Activated B cell treated with CpG ODN at 0.5 μM for 24 hours (primary cell): ENCODE measurements at places on chromosomes 11 and 22. TPM values are rescaled to one million over a fixed set of nuclear protein-coding genes. Genes with fewer than 3 reads are reported as not detected.

KDM4E gene
- total RNA-seq: not detected in 2 replicates

CCDC88B gene
- 180 and 201 TPM in 2 replicates for total RNA-seq

VPREB1 gene
- total RNA-seq: not detected in 2 replicates

LRRN4CL gene
- 0.13 and 0.17 TPM in 2 replicates for total RNA-seq

DGAT2 gene
- total RNA-seq: 6.9 and 7.9 TPM in 2 replicates

MYOD1 gene
- not detected in 2 replicates for total RNA-seq

GRCh38 chr11:15006139-15006759 is 34.1 kb upstream of the CALCA start:
- H3K27ac ChIP-seq: no peak overlapping the region
- no peaks in the 10 kb centered on the region for H3K36me3 ChIP-seq
- no peaks in the 10 kb centered on the region for H3K4me1 ChIP-seq
- no peak overlapping the region for H3K4me3 ChIP-seq

- no peak overlapping the region for H3K4me3 ChIP-seq
- no peak for DNase-seq
- H3K36me3 ChIP-seq: no peaks in the 10 kb centered on the region
- no peaks in the 10 kb centered on the region for H3K27me3 ChIP-seq
Observed at GRCh38 chr11:1172729-1173117, 15.0 kb downstream of the MUC5AC start.

DNA sequence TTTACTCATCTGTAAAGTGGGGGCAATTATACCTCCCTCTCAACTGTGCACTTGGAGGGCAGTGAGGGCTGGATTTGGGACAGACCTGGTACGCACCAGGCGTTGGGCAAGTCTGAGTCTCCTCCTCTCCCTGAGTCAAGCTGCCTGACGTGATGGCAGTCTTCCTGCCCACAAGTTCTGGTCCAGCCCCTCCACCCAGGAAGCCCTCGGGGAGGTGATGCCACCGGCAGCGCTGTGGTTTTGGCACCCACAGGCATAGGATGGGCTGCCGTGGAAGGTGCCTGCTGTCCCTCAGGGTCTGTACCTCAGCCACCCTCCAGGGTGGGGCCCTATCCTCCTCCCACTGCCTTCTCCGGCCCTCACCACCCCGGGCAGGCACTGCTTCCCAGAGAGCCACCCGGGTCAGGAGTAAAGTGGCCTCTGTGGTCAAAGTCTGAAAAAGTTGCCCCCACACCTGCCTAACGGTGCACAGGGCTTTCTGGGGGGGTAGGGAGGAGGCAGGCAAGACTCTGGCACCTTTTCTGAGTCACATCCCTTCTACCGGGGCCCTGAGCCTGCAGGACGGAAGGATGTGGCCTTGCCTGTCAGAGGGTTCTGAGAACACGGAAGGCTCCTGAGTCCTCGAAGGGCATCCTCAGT is 6.5 kb upstream of the APOBEC3H start:
- peaks cover 53% of the 10 kb centered on the region for H3K4me1 ChIP-seq
- DNase-seq: no peak
- H3K36me3 ChIP-seq: peaks cover 29% of the 10 kb centered on the region
- no peaks in the 10 kb centered on the region for H3K27me3 ChIP-seq

DNA sequence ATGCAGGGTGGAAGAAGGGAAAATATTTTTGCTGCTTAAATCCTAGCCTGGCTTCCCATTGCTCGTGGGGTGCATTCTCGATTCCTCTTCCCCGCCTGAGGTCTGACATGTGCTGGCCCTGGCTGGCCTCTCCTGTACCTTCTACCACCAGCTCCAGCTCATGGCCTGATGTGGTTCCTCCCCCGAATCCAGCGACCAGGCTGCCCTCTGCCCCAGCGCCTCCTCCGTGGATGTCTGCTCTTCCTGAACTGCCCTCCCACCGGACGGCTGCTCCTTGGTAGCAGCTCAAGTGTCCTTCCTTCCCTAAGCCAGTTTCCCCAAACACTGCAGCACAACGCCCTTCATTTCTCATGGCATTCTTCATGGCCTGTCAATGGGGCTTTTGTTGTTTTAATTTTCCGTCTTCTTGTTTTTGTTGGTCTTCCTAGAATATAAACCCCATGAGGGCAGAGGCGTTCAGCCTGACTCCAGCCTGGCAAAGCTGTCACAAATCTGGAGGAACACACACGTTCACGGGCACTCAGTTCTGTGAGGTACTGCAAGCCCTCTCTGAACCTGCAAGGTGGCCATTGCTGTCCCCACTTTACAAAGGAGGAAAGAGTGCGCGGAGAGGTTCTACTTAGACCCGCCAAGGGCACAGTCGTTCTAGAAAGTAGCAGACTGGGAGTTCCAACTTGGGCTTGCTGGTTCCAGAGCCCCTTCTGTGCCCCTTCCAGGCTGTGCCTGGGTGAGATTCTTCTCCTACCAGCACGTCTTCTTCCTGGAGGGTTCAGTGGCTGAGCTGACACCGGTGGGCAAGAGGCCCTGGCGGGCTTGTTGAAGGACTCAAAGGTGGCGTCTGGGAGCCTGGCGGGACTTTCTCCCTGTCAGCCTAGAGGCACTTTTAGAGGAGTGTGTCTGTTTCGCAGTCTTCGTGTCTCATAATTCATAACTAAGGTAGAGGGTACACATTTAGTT is 953 bp upstream of the LRP5 start:
- peaks cover 21% of the 10 kb centered on the region for H3K27me3 ChIP-seq
- DNase-seq: no peak
- H3K4me3 ChIP-seq: peak overlapping the region; percentile 57
- H3K4me1 ChIP-seq: peaks cover 13% of the 10 kb centered on the region
- no peak overlapping the region for H3K27ac ChIP-seq

GRCh38 chr11:20066783-20067156 is 93.5 kb downstream of the DBX1 start:
- peaks cover 2% of the 10 kb centered on the region for H3K27me3 ChIP-seq
- H3K4me1 ChIP-seq: no peaks in the 10 kb centered on the region
- H3K4me3 ChIP-seq: no peak overlapping the region
- no peaks in the 10 kb centered on the region for H3K36me3 ChIP-seq

DNA sequence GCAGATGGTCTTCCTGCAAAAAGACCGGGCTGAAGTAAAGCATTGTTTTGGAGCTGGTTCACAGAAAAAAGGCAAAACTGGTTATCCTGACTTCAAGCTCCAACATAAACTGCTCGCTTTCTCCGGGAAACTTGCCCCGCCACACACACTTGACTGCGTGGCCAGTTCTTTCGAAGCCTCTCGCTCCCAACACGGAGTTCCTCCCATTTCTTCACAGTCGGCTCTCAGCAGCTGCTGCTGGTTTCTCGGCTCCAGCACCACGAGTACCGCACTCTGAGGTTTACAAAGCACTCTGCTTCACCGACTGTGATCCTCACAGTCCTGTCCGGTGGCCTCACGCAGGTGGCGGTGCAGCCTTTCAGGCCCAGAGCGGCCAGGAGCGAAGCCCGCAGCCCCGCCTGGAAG is 264 bp downstream of the CHEK1 start:
- peaks cover 27% of the 10 kb centered on the region for H3K36me3 ChIP-seq
- no peaks in the 10 kb centered on the region for H3K27me3 ChIP-seq
- peak overlapping the region; percentile 91 for H3K4me3 ChIP-seq
- H3K27ac ChIP-seq: peak overlapping the region; percentile 98

DNA sequence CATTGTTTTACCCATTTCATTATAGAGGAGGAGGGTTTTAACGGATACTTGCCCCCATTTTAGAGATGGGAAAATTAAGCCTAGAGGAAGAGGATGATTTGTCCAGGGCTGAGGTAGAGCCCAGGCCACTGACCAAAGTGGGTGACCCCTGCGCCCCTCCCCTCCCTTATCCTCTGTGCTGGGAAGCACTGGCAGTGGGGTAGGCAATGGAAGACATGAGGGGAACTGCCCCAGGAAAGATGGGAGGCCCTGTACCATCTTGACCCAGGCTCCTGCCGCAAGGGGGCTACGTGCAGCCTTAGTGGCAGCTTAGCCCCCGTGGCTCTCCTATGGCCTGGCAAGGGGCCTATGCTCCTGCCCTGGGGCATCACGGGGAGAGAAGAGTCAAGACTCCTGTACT is 76.4 kb upstream of the MYOD1 start:
- no peak overlapping the region for H3K4me3 ChIP-seq
- no peak overlapping the region for H3K27ac ChIP-seq
- DNase-seq: no peak
- H3K36me3 ChIP-seq: no peaks in the 10 kb centered on the region

DNA sequence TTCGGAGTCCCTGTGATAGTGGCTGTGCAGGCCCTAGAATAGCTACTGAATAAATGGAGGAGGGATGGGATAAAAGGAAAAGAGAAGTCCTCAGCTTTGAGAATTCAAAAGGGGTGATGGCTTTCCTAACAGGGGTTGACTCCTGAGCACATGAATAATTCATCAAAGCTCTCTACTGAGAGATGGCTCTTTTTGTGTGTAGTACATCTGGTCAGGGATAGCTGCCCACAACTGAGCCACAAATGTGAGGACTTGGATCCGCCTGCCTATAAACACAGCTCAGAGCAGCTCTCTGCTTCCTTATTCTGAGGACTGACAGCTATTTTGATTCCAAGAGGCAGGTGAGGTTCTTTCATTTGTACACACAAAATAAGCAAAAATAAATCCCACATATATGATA is 82.3 kb downstream of the USP35 start:
- DNase-seq: no peak
- no peak overlapping the region for H3K27ac ChIP-seq
- H3K36me3 ChIP-seq: peaks cover 51% of the 10 kb centered on the region
- no peaks in the 10 kb centered on the region for H3K4me1 ChIP-seq
- H3K27me3 ChIP-seq: no peaks in the 10 kb centered on the region

- peaks cover 37% of the 10 kb centered on the region for H3K4me1 ChIP-seq
- H3K36me3 ChIP-seq: peaks cover 26% of the 10 kb centered on the region
- H3K27me3 ChIP-seq: no peaks in the 10 kb centered on the region
- peak overlapping the region; percentile 66 for H3K4me3 ChIP-seq
- no peak overlapping the region for H3K27ac ChIP-seq
Observed at GRCh38 chr11:113839842-113840241, 35.5 kb downstream of the USP28 start.

GRCh38 chr11:19410032-19410431 is 169.3 kb upstream of the E2F8 start:
- peaks cover 6% of the 10 kb centered on the region for H3K27me3 ChIP-seq
- H3K4me3 ChIP-seq: no peak overlapping the region
- DNase-seq: no peak
- no peaks in the 10 kb centered on the region for H3K4me1 ChIP-seq

- H3K36me3 ChIP-seq: peaks cover 29% of the 10 kb centered on the region
- H3K27ac ChIP-seq: no peak overlapping the region
- no peaks in the 10 kb centered on the region for H3K27me3 ChIP-seq
- DNase-seq: no peak
- peaks cover 1% of the 10 kb centered on the region for H3K4me1 ChIP-seq
- no peak overlapping the region for H3K4me3 ChIP-seq
Observed at GRCh38 chr22:30655532-30655931, 12.1 kb downstream of the DUSP18 start.

DNA sequence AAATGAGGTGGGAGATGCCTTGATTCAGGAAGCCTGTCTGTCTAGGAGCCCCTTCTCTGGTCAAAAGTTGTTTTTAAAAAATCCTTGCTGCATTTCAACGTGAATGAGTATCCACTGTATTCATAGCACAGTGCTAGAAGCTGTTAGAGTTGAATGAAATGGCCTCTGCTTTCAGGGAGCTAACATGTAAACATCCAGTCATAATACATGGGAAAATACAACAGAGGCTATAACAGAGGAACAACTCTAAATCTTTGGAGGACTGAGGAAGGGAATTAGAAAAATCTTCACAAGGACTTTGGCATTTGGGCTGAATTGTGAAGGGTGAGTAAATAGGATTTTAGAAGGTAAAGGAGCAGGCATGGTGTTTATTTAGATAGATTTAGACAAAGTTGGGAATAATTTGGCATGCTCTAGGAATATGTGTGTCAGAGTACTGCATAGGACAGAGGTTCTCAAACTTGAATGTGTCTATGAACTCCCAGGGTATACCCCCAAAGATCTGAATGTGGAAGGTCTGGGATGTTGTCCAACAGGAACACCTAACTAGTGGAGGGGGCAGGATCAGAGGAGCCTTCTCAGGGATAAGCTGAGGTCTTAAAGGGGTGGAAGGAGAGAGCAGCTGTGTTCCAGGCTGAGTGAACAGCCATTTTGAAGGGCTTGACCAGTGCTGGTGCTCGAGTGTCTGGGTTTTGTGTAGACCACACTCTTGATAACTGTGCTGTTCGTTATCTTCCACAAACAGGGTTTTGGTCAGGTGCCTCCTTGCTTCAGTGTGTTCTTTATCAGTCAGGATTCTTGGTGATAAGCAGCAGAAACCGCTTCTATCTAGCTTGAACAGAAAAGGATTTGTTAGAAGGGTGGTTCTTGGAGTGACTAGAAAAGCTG is 12.7 kb downstream of the SREBF2 start:
- H3K36me3 ChIP-seq: peaks cover 53% of the 10 kb centered on the region
- DNase-seq: no peak
- H3K27me3 ChIP-seq: no peaks in the 10 kb centered on the region

- no peaks in the 10 kb centered on the region for H3K4me1 ChIP-seq
- no peak overlapping the region for H3K4me3 ChIP-seq
- H3K27me3 ChIP-seq: no peaks in the 10 kb centered on the region
Observed at GRCh38 chr11:46012185-46012584, 89.7 kb downstream of the LARGE2 start.

GRCh38 chr11:70597751-70598625 is 199.7 kb downstream of the CTTN start:
- H3K36me3 ChIP-seq: no peaks in the 10 kb centered on the region
- no peak overlapping the region for H3K4me3 ChIP-seq
- peaks cover 7% of the 10 kb centered on the region for H3K27me3 ChIP-seq
- H3K4me1 ChIP-seq: no peaks in the 10 kb centered on the region
- no peak for DNase-seq

DNA sequence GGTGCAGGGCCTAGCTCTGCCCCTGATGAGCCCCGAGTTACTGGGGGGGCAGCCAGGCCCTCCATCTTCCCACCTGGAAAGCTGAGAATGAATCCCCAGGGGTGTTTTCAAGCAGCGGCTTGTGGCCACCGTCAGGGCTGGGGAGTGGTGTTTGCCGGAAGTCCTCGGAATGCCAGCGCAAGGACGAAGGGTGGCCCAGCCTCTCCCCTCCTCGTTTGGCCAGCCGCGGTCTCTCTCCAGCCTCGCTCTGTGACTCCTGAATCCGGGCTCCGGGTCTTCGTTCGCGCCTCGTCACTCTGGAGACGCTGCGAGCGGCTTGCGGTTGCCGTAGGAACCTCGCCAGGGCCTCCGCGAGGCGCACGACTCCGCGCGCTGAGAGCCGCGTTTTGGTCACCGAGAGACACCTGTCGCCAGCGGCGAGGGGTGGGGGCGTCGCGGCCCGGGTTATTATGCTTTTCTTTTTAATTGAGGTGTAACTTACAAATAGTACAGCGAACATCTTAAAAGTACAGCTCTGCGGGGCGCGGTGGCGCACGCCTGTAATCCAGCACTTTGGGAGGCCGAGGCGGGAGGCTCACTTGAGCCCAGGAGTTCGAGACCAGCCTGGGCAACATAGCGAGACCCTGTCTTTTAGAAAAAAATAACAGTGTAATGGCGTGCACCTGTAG is 6.3 kb upstream of the KDELR3 start:
- DNase-seq: no peak
- H3K4me3 ChIP-seq: no peak overlapping the region
- H3K27ac ChIP-seq: no peak overlapping the region
- H3K4me1 ChIP-seq: peaks cover 9% of the 10 kb centered on the region
- H3K27me3 ChIP-seq: peaks cover 77% of the 10 kb centered on the region

GRCh38 chr22:33873186-33873585 is 47.1 kb downstream of the LARGE1 start:
- no peak overlapping the region for H3K27ac ChIP-seq
- DNase-seq: no peak
- H3K4me3 ChIP-seq: no peak overlapping the region
- H3K4me1 ChIP-seq: peaks cover 27% of the 10 kb centered on the region
